ENCODE measurements at places on chromosomes 2 and 18.

GRCh38 chr2:71990122-71990521, 157.5 kb downstream of the CYP26B1 start:
- H3K4me3 ChIP-seq, result no peak overlapping the region
- H3K36me3 ChIP-seq, result no peaks in the 10 kb centered on the region
- no peaks in the 10 kb centered on the region for H3K4me1 ChIP-seq
- no peak for DNase-seq

GRCh38 chr2:41853427-41854191, 194.2 kb upstream of the PKDCC start:
- DNase-seq, result peak; percentile 87
- peaks cover 27% of the 10 kb centered on the region for H3K27me3 ChIP-seq
- no peaks in the 10 kb centered on the region for H3K4me1 ChIP-seq
- H3K27ac ChIP-seq, result no peak overlapping the region
- H3K4me3 ChIP-seq, result no peak overlapping the region

DNA sequence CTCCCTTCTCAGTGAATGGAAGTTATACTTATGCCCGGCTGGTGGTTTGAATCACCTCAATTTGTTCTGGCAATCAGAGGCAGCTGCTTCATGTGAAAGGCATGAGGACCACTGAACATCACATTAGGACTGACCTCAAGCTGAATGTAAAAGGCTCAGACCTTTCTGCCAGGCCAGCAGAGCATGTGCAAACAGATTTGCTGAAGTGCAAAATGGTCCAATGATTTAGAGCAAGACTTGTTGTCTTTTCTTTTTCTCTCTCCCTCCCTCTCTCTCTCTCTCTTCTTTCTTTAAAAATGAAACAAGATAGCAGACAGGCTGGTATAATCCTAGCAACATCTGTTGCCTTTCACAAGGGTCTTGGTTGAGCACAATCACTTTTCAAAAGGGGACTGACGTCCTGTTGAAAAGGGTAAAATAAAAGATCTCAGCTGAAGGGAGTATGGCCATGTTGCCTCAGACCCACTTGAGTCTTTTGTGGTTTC, 13.3 kb upstream of the CDH7 start:
- no peaks in the 10 kb centered on the region for H3K27me3 ChIP-seq
- no peak overlapping the region for H3K4me3 ChIP-seq
- H3K27ac ChIP-seq, result peak overlapping the region; percentile 87
- no peak for DNase-seq
- H3K4me1 ChIP-seq, result no peaks in the 10 kb centered on the region
- H3K36me3 ChIP-seq, result no peaks in the 10 kb centered on the region

- no peaks in the 10 kb centered on the region for H3K36me3 ChIP-seq
- H3K4me3 ChIP-seq, result no peak overlapping the region
- no peak for DNase-seq
- H3K4me1 ChIP-seq, result no peaks in the 10 kb centered on the region
- H3K27me3 ChIP-seq, result no peaks in the 10 kb centered on the region
Observed at GRCh38 chr2:18430996-18431748, 129.3 kb downstream of the RDH14 start.

- DNase-seq, result no peak
- H3K27me3 ChIP-seq, result no peaks in the 10 kb centered on the region
- no peaks in the 10 kb centered on the region for H3K4me1 ChIP-seq
- H3K36me3 ChIP-seq, result no peaks in the 10 kb centered on the region
Observed at GRCh38 chr2:170098626-170099312, 79.2 kb upstream of the MYO3B start.

DNA sequence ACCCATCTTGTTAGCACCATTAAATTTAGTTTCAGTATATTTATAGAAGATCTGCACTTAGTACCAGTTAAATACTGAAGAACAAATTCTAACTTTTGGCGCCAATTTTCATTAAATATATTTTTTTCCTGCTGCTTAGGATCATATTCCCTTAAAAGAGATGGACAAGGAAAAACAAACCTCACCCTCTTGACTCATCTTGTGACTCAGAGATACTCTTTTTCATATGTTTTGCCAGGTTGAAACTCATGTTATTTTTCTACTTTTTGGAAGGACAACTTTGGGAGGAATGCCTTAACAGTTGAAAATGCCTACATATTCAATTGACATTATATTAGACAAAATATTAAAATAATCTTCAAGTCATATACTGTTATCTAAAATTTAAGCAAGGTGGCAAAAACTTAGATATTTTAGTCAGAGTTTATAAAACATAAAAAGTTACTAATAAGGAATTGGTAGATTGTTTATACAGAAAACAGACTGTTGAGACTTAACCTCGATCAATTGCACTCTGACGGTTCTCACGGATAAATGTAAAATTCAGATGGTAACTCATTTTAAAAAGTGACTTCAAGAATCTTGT, 36.2 kb downstream of the PNO1 start:
- DNase-seq, result no peak
- no peaks in the 10 kb centered on the region for H3K36me3 ChIP-seq
- no peak overlapping the region for H3K4me3 ChIP-seq
- no peaks in the 10 kb centered on the region for H3K27me3 ChIP-seq

DNA sequence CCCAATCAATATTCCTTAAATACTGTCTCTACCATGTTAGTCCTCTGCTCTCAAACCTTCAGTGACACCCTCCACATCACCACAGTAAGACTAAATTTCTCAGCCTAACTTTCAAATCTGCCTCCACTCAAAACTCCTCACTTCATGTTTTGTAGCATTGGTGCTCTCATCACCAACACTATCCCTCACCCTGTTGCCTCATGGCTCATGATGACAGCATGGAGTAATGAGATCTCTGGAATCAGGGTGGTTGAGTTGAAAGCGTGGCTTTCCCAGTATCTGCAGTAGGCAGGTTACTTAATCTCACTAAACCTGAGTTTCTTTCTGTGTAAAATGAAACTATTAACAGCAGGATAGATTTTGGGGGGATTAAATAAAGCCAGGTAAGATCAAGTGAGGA, 621.4 kb downstream of the NYAP2 start:
- no peaks in the 10 kb centered on the region for H3K27me3 ChIP-seq
- DNase-seq, result no peak
- no peaks in the 10 kb centered on the region for H3K4me1 ChIP-seq
- H3K27ac ChIP-seq, result no peak overlapping the region

- H3K4me1 ChIP-seq, result no peaks in the 10 kb centered on the region
- no peak overlapping the region for H3K27ac ChIP-seq
- H3K36me3 ChIP-seq, result no peaks in the 10 kb centered on the region
- no peak for DNase-seq
- no peak overlapping the region for H3K4me3 ChIP-seq
Observed at GRCh38 chr2:59693231-59693959, 860.1 kb downstream of the BCL11A start.

GRCh38 chr18:76384861-76385680, 110.0 kb downstream of the ZNF516 start:
- H3K4me3 ChIP-seq, result no peak overlapping the region
- no peaks in the 10 kb centered on the region for H3K27me3 ChIP-seq
- H3K4me1 ChIP-seq, result no peaks in the 10 kb centered on the region

GRCh38 chr2:112050316-112050715, 4.8 kb upstream of the TMEM87B start:
- no peak for DNase-seq
- H3K4me3 ChIP-seq, result no peak overlapping the region
- no peaks in the 10 kb centered on the region for H3K27me3 ChIP-seq
- no peaks in the 10 kb centered on the region for H3K36me3 ChIP-seq
- H3K27ac ChIP-seq, result no peak overlapping the region

GRCh38 chr2:40886655-40887054, 434.8 kb upstream of the SLC8A1 start:
- H3K4me1 ChIP-seq, result no peaks in the 10 kb centered on the region
- peaks cover 2% of the 10 kb centered on the region for H3K27me3 ChIP-seq
- H3K27ac ChIP-seq, result no peak overlapping the region
- H3K4me3 ChIP-seq, result no peak overlapping the region

DNA sequence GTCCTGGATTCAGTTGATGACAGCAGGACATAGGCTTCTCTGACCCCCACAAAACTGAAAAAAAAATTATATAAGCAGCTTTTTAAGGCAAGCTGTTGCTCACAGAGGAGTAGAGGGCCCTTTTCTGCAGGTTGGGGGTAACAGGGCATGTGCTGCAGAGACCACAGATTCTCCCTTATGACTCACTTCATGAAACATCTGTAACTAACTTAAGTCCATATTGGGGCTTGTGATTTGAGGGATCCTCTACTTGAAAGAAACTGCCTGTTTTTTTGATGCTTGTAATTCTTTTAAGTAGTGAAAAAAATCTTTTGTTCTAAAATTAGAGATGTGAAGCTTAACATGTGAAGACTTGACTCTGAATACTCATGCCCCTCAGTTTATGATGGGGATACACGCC, 33.4 kb downstream of the XRCC5 start:
- peaks cover 98% of the 10 kb centered on the region for H3K36me3 ChIP-seq
- H3K4me1 ChIP-seq, result peaks cover 3% of the 10 kb centered on the region
- no peak overlapping the region for H3K4me3 ChIP-seq
- H3K27ac ChIP-seq, result no peak overlapping the region

DNA sequence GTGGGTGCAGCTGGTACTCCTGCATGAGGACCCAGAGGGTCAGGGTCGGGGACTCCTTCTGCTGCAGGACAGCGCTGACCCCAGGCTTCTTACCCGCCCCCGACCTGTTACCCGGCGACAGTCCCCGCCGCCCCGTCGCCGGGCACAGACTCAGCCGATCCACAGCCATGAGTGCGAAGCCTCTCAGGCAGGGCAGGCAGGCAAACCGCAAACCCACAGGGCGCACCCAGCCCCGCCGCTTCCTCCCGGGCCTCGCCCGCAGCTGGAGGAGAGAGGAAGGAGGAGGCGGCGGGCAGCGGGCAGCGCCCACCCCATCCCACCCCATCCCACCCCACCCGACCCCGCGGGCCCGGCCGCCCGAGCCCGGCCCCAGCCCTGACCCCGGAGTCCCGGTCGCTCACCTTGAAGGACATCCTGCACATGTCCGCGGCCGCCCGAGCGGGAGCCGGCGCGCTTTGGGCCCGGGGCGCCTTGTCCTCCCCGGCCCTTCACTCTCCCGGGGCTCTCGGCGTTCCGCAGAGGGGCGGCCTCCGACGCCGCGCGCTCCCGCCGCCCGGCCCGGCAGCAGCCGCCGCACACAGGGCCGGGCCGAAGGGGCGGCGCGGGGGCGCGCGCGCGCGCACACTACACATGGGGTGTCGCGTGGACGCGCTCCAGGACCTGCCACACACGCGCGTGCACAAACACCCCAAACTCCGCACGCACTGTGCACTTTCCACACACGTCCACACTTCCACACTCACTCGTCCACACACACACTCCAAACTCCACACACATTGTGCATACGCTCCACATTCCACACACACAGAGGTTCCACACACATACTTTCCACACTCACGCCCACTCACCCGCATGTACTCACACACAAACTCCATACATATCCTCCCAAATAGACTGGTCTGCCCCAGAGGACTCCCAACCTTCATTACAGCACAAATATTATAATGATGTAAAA, at the start of gene ANKRD29:
TSS of gene ANKRD29 (minus strand) at position 603 of the 955 bp plus-strand sequence. CDS start at position 422, 181 bp downstream.
- DNase-seq, result peak; percentile 80
- H3K36me3 ChIP-seq, result no peaks in the 10 kb centered on the region
- peak within 1 kb of the TSS; percentile 65 for H3K4me3 ChIP-seq
- peaks cover 27% of the 10 kb centered on the region for H3K27me3 ChIP-seq
- peaks cover 3% of the 10 kb centered on the region for H3K4me1 ChIP-seq
- H3K27ac ChIP-seq, result no peak within 1 kb of the TSS

GRCh38 chr2:151459358-151459757, 49.7 kb downstream of the RIF1 start:
- H3K27me3 ChIP-seq, result no peaks in the 10 kb centered on the region
- H3K4me1 ChIP-seq, result no peaks in the 10 kb centered on the region
- H3K4me3 ChIP-seq, result no peak overlapping the region
- peaks cover 92% of the 10 kb centered on the region for H3K36me3 ChIP-seq

GRCh38 chr2:66691031-66691965, 256.4 kb downstream of the MEIS1 start:
- no peak for DNase-seq
- H3K36me3 ChIP-seq, result no peaks in the 10 kb centered on the region
- no peak overlapping the region for H3K4me3 ChIP-seq
- no peak overlapping the region for H3K27ac ChIP-seq

All from endodermal cell (in vitro differentiated cells).